GM23338 (cell line): ENCODE measurements at places on chromosomes 1 and 21.

- DNase-seq = no peak
Measured at GRCh38 chr1:39269349-39269748, 64.9 kb downstream of the MACF1 start.

DNA sequence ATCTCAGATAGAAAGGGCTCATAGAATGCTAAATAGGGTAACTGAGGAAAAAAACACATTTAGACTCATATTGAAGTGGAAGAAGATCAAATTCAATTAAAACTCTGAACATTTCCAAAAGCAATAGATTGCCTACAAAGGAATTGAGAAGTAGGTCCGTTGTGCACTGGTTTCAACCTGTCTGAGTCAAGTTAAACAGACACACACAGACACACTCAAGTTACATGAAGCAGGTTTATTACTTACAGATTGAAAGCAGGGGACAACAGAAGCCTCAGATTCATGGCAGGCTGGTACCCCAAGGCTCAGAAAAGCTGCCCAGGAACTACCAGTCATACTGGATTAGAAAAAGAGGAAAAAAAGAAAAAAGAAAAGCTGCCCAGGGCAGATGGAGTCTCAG lies 20.7 kb upstream of the S100A2 start:
- no peak for DNase-seq

- DNase-seq = peak; percentile 99
Measured at GRCh38 chr1:62194651-62195544, at the start of gene L1TD1. TSS of gene L1TD1 (plus strand) at chr1:62194849. CDS start at chr1:62206629, 11,780 bp downstream.

DNA sequence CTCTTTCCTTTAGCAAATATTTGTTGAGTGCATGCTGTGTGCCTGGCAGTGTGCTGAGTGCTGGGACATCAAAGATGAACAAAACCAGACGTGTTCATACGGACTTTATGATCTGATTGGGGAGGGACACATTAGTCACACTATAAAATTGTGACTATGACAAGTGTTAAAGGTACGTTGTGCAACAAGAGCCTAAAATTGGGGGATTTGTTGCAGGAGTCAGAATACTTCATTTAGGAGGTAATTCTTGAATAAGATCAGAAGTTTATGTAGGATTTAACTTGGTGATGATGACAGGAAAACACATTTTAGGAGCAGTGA lies 29.6 kb downstream of the B3GALT2 start:
- DNase-seq = no peak

GRCh38 chr1:14182856-14183255 lies 415.6 kb upstream of the KAZN start:
- no peak for DNase-seq

GRCh38 chr1:42746436-42747105 lies 6.5 kb upstream of the CLDN19 start:
- no peak for DNase-seq

- peak; percentile 94 for DNase-seq
Measured at GRCh38 chr1:6246497-6247467, 2.8 kb downstream of the HES3 start.

DNA sequence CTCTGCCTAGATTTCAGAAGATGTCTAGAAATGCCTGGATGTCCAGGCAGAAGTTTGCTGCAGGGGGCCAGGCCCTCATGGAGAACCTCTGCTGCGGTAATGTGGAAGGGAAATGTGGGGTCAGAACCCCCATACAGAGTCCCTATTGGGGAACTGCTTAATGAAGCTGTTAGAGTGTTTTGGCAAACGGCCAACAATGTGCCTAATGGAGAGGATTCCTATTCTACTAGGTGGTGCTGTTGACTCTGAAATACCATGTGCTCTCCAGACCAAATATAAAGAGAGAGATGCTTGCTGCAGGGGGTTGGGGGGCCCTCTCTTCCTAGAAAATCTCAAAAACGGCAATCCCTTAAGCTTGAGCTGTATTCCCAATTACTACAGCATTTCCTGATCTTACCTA lies 57.1 kb upstream of the DR1 start:
- no peak for DNase-seq

- no peak for DNase-seq
Measured at GRCh38 chr21:42472521-42472920, 23.5 kb downstream of the RSPH1 start.

GRCh38 chr1:10400013-10400412 lies 1.1 kb downstream of the PGD start:
- DNase-seq = no peak

DNA sequence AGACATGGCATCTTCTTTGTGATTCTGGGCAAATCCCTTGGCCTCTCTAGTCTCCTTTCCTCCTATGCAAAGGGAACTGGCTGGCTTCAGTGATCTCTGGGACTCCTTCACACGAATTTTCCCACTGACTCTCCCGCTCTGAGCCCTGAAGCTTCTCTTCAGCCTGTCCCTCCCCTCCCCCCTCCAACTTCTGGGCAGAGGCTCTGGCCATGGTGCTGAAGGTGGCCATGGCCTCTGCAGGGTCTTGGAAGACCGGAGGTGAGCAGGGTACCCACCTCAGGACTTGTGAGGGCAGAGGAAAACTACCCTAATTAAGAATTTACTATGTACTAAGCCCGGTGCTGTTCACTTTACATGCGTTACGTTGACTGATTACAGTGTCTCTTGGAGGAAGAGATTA lies 29.4 kb upstream of the POU3F1 start:
- peak; percentile 88 for DNase-seq

DNA sequence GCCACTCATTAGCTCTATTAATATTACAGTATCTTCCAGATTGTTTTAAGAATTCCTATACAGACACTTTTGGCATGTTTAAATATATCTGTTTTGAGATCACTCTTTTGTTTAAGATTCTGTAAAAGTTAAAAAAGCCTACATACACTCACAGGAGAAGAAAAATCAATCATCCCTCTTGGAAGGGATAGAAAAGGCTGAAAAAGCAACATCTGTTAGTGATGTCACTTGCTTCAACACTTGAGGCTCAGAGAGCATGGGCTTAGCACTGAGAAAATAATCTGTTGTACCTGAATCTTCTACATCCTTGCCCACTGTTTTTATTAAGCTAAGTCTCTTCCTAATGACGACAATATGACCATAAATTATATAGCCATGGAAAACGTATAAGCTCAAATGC lies 127.0 kb downstream of the ZP4 start:
- DNase-seq = no peak

- no peak for DNase-seq
Measured at GRCh38 chr21:43758811-43759210, 17.3 kb downstream of the CSTB start.

- peak; percentile 74 for DNase-seq
Measured at GRCh38 chr1:222171005-222171404, 376.9 kb downstream of the HHIPL2 start.

GRCh38 chr1:181318858-181319235 lies 164.5 kb upstream of the CACNA1E start:
- DNase-seq = no peak

- peak; percentile 93 for DNase-seq
Measured at GRCh38 chr21:34865400-34866241, 183.5 kb downstream of the RUNX1 start.

GRCh38 chr1:90719330-90720144 lies 2.4 kb upstream of the BARHL2 start:
- peak; percentile 62 for DNase-seq

GRCh38 chr1:205481218-205481617 lies 23.3 kb upstream of the CDK18 start:
- DNase-seq = no peak

GRCh38 chr1:201619513-201619912 lies 80.6 kb downstream of the NAV1 start:
- DNase-seq = no peak

GRCh38 chr21:43702785-43703034 lies 16.2 kb upstream of the PDXK start:
- peak; percentile 31 for DNase-seq
